ENCODE measurements at places on chromosomes 12 and 14.

DNA sequence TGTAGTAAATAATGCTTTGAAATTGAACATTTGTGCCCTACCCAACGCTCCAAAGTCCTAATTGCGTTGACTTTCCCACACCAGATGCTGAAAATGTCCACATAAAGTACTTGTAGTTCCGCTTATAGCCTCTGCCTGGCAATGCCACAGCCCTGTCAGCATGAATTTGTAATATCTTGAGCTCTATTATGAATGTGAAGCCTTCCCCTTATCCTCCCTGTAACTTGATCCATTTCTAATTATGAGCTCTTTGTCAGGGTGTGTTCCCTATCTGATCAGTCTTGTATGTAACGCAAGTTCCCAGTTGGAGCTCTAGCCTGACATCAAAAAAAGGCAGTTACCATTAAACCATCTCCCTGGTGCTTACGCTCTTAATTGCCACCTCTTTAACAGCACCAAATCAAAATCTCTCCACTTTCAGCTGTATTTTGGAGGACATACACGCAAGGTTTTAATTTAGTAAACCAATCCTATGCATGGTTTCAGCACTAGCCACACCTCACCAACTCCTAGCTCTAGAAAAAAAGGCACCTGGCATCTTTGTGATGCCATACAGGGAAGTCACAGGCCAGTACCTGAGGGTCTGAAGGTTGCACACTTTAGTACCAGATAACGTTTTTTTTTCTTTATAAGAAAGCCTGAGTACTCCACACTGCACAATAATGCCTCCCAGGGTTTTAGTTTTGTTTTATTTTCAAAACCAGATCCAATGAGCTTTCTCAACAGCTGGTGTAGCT lies 69.3 kb downstream of the EEA1 start:
- DNase-seq: no peak

- no peak for DNase-seq
Observed at GRCh38 chr12:11667171-11667570, 17.7 kb downstream of the ETV6 start.

- DNase-seq: no peak
Observed at GRCh38 chr12:131583090-131583712, 127.7 kb upstream of the SFSWAP start.

DNA sequence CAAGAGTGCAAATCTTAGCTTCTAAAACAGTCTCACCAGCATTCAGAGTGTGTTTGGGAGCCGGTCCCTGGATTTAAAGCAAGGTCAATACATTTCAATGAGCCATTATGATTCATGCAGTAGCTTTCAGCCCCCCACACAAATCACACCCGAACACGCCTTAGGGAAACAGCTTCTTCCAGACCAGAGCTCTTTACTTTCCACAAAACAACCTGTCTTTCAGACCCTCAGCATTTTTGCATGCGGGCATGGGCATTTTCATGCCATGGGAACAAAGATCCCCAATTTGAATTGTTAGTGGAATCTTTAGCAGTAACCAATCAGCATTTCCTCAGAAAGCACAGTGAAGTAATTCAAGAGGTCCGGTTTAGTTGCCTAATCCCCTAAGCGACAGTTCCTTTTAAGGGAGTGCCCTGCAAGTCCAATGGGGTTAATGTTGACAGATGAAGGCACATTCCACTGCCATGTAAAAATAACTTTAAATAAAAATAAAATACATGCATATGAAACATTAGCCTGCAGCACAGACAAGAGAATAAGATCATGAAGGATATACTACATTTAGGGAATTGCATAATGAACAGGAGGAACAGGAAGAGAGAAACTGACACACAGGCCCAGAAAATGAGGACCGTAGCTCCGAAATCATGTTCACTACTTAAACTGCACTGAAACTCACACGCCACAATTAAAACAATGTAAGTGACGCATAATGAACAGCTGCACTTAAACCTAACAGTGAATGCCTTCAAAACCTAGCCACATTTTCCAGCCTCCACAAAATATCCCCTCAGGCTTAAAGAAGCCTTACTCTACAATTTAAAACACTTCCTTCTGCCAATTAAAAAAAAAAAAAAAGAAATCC lies 4.0 kb downstream of the VPS37B start:
- DNase-seq: no peak

GRCh38 chr14:77184396-77185092 lies 2.9 kb downstream of the TMEM63C start:
- no peak for DNase-seq

DNA sequence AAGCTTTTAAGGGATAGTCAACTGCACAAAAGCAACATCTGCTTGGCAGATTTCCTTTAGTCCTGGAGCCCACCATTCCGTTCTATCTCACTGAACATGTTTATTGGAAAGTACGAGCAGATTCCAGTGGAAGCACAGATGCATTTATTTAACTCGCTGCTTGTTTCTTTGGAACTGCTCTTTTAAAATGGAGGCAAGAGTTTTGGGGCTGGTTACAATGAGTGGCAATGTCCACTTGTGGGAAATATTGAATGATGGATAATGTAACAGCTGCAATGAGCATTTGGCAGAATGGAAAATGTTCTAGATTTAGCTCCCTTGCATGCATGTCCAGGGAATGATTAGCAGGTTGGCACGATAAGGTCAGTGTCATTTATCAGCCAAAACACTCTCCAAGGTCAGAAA lies 163.0 kb downstream of the ATP23 start:
- DNase-seq: no peak

DNA sequence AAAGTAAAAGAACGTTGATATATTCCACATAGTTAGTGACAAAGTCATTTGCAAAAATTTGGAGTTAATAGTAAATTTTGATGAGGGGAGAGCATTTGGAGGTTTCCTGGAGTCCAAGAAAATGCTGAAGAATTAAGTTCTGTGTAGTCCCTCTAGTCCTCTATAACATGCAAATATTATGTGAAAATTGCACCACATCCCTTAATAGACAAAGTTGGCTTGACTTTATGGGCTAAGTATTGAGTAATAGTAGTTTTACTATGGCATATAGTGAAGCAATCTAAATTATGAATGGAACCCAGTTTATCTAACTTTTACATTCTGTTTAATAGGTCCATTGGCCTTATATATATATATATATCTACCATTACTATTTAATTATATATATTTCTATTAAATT lies 66.4 kb upstream of the DCN start:
- no peak for DNase-seq

- no peak for DNase-seq
Observed at GRCh38 chr12:63928305-63928704, 83.8 kb downstream of the SRGAP1 start.

DNA sequence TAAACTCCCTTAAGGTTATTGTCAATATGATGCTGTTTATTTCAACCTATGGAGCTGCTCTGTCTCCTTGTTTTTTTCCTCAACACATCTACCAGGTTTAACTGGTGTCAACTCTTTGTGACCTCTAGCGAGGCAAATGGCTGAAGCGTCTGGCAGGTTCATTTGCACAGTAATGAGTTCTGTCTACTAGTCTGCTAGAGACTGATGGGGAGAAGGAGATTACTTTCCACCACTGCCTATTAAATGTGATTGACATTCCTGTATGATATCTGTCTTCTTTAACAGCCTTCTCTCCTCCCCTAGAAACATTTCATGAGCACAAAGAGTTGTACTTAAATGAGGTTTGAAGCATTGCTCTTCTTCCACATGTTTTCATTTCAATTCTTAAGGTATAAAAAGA lies 253.7 kb downstream of the SLC6A15 start:
- no peak for DNase-seq

DNA sequence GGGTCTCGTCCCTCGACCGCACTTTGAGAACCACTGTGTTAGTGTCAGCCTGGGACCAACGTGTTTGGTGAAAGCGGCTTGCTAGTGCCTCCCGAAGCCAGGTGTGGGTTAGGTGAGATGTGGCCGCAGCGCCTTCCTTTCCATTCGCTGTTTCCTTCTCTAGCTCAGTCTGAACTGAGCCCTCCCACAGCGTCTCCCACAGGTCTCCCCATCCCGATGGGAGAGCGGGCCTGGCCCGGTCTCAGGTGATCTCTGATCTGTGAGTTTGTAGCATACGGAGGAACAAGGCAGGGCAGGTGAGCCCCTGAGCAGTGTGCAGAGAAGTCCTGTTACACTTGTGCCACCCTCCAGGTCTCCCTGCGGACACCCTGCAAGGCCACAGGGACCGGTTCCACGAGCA lies 19.3 kb downstream of the HIP1R start:
- no peak for DNase-seq

DNA sequence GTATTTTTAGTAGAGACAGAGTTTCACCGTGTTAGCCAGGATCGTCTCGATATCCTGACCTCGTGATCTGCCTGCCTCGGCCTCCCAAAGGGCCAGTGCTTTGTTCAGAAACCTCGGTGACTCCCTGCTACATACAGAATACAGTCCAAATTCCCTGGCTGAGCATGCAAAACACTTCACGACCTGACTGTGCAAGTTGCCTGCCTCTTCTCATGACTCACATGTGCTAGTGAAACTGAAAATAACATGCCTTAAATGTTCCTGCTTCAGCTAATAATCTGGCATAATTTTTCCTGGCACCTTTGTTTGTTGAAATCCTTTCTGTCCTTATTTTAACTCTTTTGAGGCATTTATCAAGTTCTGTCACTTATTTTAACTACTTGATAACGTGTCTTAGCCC lies 8.2 kb downstream of the DMAC2L start:
- peak; percentile 74 for DNase-seq

DNA sequence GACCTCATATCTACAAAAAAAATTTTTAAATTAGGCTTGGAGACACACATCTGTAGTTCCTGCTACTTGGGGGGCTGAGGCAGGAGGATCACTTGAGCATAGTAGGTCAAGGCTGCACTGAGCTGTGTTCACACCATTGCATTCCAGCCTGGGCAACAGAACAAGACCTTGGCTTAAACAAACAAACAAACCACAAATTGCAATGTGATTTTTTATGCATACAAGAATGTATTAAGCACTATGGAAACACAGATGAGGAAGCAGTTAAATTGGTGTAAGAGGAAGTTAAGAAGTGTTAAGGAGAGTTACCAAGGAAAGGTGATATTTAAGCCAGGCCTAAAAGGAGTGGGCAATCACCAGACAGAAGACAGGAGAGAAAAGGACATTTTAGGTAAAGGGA lies 83.6 kb upstream of the HECTD1 start:
- no peak for DNase-seq

GRCh38 chr12:20305470-20305869 lies 62.9 kb upstream of the PDE3A start:
- DNase-seq: no peak

DNA sequence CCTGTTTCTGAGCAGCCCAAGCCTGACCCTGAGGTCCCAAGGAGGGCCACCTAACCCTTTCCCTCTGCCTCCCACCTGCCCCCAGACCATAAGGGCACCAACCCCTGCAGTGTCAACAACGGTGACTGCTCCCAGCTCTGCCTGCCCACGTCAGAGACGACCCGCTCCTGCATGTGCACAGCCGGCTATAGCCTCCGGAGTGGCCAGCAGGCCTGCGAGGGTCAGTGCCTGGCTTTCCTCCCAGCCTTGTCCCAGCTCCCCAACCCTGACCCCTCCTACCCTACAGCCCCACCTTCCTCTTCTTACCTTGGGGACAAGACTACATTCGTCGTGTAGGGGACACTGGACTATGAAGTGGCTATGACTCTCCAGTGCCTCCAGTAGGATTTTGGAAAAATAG lies 33.7 kb upstream of the LRP1-AS start:
- no peak for DNase-seq

- DNase-seq: no peak
Observed at GRCh38 chr12:81499809-81500208, 259.3 kb downstream of the PPFIA2 start.

DNA sequence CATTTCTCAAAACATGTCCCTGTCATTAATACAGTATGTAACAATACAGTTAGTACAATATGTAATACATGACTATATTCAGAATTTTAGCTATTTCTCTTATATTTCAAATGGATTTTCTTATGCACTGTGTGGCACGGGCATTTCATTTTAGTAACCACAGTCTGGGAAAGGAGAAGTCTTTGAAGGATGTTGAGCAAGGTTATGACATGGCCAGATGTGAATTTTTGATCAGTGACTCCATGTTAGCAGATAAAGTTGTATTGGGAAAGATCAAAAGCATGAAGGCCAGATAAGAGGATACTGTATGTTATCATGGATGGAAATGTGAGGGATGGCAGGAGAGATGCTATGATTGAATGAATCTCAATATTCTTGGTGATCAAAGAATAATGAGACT lies 285.2 kb downstream of the NAV3 start:
- DNase-seq: no peak

- DNase-seq: no peak
Observed at GRCh38 chr14:87097015-87097414, 896.0 kb downstream of the GALC start.

- no peak for DNase-seq
Observed at GRCh38 chr14:91143862-91144261, 30.0 kb downstream of the DGLUCY start.

GRCh38 chr14:74488786-74489397 lies 4.2 kb downstream of the NPC2 start:
- DNase-seq: no peak

DNA sequence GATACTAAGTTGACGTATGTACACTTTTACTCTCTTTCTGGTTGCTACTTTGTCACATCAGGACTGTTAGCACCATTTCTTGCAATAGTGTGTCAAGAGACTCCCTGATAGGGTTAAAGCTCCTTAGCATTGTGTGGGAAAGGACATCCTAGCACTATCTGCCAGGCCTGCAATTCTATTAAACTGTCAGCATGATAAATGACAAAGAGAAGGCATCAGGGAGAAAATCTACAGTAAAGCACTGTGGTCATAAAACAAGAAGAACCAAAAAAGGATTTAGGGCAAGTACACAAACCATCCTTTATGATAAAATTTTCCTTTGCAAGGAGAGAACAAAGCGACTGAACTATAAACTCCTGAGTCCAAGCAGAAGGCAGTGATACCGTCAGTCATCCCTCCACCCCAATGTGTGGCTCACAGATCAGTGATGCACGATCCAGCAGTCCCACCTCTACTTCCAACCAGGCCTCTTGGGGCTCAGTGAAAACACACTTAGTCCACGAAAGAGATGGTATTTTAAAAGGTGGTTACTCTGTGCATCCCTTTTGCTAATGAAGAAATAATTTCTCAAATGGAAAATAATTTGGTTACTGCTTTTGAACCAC lies 31.4 kb upstream of the SLC35F4 start:
- no peak for DNase-seq

DNA sequence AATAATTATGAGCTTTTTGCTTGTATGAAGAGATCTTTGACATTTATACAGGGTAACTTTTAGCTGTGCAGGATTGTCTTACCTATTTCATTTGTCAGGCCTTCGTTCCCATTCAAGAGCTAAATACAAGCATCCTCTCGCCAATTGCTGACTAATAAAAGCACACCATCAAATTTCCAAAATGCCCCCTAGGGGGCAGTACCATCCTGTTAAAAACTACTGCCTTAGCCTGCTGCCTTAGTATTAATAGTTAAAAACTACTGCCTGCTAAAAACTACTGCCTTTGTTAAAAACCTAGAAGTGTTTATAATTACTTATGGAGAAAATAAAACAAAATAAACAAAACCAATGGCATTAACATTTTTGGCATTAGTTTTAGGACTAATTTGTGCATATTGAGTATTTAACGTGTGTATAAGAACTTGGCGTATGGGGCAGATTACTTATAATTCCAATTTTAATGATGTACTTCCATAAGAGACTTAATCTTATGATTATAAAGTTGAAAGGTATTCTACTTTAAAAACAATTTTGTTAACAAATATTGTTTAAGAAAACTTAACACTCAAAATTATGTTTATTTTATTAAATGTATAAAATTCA lies 3.0 kb upstream of the IFI27L2 start:
- no peak for DNase-seq
